ENCODE measurements at places on chromosomes 4 and X.

DNA sequence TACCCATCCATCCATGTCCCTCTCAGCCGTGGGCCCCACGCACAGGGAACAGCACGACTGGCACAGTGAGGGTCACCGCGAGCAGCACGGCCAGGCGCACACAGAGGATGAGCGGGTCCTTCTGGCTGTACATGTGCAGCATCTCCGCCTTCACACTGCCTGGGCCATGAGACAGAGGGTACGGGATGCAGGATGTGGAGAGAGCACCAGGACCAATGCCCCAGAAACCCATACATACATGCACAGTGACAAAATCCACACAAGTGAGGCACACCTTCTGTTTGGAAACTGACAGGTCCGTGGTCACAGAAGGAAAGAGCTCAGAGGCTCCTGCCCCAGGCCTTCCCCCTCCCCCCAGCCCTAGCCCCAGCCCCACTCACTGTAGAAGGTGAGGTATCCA, 9.5 kb downstream of the SLC38A5 start:
- no peak for DNase-seq

GRCh38 chrX:34810916-34811315, 131.7 kb upstream of the FAM47B start:
- no peak for DNase-seq

DNA sequence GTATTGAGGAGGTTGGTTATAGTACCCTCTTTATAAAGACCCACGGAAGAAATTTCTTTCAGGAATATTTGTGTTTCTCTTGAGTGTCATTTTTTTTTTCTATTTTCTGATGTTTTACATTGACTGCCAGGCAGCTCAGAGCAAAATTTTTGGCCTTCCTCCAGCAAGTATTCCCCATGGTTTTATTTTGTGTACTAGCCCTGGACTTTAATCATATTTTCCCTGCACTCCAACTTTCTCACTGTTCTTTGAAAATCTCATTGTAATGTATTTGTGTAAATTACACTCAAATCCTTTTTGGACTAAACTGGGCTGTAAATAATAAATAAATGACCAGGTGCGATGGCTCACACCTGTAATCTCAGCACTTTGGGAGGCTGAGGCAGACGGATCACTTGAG, 45.6 kb upstream of the USP46 start:
- DNase-seq = no peak

GRCh38 chr4:127069675-127070074, 563.1 kb upstream of the INTU start:
- DNase-seq = no peak

DNA sequence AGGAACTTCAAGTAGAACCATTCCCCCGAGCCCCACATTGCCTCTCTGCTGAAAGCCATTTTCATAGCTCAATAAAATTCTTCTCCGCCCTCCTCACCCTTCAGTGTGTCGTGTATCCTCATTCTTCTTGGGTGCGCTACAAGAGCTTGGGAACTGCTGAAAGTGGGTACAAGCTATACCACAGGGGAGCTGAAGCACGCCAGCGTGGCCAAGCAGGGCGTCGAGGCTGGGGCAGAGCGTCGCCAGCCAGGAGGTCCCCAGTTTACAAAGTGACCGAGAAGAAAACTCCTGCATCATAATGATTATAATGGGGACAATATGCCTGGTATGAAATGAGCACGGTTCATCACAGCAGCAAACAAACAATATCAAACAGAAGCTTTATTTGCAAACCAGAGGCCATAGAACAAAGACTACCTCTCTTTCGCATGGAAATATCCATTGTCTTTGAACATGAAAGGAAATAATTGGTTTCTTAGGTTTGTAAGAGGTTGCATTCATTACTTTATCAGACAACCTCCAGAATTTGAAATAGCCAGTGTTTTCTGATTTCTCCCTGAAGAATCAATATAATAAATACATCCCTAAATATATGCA, 34.3 kb downstream of the RELL1 start:
- no peak for DNase-seq

GRCh38 chrX:40646489-40647306, 663 bp downstream of the CXorf38 start:
- DNase-seq = no peak

- no peak for DNase-seq
Measured at GRCh38 chr4:36348403-36348938, 67.1 kb downstream of the DTHD1 start.

DNA sequence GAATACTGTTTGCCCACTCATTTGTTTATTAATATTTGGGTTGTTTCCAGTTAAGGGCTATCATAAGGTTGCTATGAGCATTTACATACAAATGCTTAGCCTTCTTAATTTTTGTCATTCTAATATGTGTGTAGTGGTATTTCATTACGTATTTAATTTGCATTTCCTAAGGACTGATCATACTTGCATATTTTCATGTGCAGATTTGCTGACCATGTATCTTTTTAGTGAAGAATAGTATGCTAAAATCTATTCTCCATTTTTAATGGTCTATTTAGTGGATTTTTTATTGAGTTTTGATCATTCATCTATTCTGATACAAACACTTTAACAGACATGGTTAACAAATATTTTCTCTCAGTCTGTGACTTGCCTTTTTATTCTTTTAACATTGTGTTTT, 949.5 kb downstream of the RAB28 start:
- no peak for DNase-seq

DNA sequence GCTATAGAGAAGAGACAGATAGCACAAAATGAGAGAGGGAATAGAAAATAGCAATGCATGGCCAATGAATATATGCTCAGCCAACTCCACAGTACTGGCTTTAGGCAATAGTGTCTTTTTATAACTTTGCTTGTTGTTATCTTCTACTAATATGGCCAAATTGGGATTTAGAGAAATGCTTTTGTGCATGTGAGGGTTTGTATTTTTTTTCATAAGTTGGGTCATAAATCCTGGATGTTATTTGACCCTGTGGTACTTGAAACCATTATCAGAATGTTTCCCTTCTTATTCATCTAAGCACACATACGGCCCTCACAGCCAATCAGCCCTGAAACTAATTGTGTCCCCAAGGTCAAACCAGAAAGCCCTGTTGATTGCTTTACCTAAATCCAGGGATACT, 35.2 kb upstream of the LPAR4 start:
- DNase-seq = no peak

DNA sequence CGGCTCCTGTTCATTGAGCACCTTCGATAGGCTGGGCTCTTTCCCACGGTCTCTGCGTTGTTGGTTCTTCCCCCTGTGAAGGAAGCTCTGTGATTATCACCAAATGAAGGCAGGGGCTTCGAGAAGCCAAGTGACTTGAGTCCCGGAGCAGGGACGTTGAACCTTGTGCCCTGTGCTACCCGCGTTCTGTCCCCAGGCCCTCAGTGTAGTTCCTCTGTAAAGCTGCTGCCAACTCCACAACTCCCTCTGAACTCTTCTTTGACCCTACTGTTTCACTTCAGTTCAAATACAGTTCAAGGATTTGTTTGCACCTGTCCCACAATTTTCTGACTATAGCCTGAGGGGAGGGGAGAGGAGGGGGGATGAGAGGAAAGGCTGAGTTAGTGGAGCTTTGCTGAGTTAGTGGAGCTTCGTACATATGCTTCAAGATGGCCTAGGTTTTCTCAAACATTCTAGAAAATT, 635 bp upstream of the PHF8 start:
- DNase-seq = no peak

- DNase-seq = no peak
Measured at GRCh38 chr4:37304612-37305011, 60.1 kb downstream of the NWD2 start.

DNA sequence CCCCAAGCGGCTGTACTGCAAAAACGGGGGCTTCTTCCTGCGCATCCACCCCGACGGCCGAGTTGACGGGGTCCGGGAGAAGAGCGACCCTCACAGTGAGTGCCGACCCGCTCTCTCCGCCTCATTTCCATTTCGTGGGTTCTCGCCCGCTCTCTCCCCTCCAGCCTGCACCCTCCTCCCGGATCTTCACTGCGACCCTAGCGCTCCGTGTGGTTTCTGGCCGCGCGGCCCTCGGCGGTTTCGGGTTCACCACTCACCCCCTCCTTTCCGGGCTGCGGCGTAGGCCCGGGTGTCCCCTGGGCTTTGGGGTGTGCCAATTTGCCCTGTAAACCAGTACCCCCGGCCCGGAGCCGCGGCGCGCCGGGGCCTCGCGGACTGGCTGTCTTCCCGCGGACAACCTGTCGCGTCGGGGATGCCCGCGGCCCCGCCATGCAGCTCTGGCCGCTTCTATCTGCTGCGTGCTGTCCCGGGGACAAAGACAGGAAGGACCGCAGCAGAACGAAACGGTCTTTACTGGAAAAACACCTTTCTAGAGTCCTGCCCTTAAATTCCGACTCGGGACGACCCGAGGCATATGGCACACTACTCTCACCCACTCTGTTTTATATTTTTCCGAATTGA, 737 bp downstream of the FGF2 start:
- DNase-seq = no peak

- DNase-seq = no peak
Measured at GRCh38 chr4:169071747-169072146, 61.7 kb upstream of the CBR4 start.

DNA sequence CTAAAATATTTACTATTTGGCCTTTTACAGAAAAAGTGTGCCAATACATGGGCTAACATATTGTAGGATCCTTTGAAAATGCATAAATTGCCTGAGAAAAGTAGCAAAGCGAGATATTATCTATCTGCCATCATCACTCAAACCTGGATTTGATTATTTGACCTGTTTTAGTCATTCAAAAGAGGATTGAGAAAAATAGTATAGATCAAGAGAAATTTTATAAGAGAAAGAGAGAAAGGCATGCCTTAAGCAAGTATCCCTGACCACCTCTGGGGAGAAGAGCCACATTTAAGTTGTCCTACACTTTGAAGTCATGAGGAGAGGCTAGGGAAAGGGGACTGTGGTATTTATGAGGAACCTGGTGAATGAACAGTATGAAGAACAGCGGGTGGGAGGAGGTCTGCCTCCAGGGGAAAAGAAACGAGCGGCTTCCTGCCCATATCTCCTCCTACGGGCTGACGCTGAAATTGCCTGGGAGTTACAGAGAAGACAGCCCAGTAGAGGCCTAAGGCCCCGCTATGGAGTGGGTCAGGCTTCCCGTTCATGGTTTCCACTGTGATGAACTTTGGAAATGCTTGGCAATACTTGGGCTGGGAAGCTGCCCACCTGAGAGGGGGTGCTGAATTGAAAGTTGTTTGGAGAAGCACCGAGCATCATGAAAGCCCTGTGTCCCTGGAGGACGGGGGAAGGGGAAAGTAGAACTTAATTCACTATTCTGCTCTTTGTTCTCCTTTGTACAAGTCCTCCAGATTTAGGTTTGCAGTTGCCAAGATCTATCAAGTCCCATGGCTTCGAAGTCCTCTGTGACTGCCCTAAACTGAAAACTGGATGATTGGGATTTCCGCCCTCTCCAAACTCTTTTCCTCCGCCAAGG, 106.9 kb upstream of the ACSL4 start:
- DNase-seq = no peak

GRCh38 chrX:1075741-1076140, 136.7 kb downstream of the CRLF2 start:
- no peak for DNase-seq

DNA sequence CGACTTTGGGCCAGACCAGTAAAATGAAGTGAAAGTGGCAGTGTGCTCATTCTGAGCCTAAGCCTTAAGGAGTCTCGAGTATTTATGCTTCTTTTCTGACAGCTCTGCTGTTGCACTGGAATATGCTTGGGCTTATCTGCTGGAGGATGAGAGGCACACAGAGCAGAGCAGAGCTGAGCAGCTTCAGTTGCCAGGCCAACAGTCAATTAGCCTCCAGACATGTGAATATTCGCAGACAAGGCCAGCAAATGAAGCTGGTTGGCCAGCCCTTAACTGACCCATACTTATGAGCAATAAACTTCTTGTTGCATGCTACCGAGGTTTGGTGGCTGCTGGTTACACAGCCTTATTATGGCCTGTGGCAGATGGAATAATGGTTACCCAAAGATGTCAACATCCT, 203.0 kb upstream of the GEMIN8 start:
- DNase-seq = no peak

GRCh38 chr4:89303814-89304388, 3.7 kb downstream of the GPRIN3 start:
- DNase-seq = no peak

DNA sequence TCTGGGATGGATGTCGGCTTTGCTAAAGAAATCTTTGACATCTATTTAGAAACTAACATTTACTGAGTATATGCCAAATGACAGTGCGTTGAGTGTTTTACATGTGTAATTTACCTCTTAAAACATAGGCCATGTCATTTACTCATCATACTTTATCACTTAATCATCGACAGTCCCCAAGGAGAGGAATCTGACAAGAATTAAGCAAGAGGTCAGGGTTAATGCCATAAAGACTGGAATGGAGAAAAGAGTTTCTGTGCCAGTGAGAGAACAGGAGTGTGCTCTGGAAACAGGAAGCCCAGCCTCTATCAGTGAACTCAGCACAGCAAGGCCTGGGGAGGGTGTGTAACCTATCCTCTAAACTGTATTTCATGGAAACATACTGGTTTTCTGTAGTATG, 28.0 kb upstream of the AMOT start:
- no peak for DNase-seq

DNA sequence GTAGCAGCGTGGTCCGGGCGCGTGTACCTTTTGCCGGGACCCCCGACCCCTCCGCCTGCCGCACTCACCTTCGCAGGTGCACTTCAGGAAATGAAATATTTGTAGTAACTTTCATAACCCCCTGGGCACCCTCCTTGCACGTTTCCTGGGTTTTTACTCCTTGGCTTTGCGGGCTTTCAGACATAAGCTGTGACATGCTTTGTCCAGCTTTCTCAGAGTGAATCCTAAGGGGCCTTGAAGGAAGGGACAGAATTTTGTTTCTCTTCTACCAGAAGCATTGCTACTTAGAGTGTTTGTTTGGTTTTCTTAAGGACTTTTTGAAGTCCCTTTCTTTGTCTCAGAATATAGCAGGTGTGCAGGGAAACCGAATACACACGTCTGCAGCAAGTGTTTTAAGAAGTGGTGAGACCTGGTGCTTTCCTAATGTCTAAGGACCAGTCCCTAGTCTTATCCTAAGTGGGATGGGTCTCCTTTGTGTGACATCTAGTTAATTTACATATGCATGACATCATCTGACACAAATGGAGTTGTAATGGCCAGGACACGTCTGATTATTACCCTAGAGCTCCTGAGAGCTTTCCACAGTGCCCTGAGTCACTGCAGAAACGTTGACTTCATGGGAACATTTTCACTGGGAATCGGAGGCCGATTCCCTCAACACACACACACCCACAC, 1.3 kb downstream of the FAM149A start:
- no peak for DNase-seq

GRCh38 chr4:28247805-28248204, 1387.2 kb downstream of the STIM2 start:
- no peak for DNase-seq

- DNase-seq = no peak
Measured at GRCh38 chr4:108561116-108561515, 59.3 kb upstream of the RPL34 start.

- DNase-seq = no peak
Measured at GRCh38 chr4:128663325-128663724, 146.2 kb upstream of the JADE1 start.

- no peak for DNase-seq
Measured at GRCh38 chr4:75555294-75556164, at the start of gene ODAPH. TSS of gene ODAPH (plus strand) at chr4:75556066. CDS start at chr4:75556083, 17 bp downstream.

- DNase-seq = no peak
Measured at GRCh38 chrX:23451266-23451665, 116.6 kb downstream of the PTCHD1 start.

GRCh38 chrX:40719731-40720130, 15.6 kb downstream of the MED14 start:
- no peak for DNase-seq

Measured in NCI-H1436 treated with DMSO at 0.1 percent for 48 hours (cell line).